ENCODE measurements at places on chromosomes 3 and 15.
A peak's percentile ranks its signal among the peaks of the same experiment; 100 is the strongest.

- no peak for DNase-seq
Observed at GRCh38 chr3:55639896-55640765, 153.0 kb upstream of the WNT5A start.

DNA sequence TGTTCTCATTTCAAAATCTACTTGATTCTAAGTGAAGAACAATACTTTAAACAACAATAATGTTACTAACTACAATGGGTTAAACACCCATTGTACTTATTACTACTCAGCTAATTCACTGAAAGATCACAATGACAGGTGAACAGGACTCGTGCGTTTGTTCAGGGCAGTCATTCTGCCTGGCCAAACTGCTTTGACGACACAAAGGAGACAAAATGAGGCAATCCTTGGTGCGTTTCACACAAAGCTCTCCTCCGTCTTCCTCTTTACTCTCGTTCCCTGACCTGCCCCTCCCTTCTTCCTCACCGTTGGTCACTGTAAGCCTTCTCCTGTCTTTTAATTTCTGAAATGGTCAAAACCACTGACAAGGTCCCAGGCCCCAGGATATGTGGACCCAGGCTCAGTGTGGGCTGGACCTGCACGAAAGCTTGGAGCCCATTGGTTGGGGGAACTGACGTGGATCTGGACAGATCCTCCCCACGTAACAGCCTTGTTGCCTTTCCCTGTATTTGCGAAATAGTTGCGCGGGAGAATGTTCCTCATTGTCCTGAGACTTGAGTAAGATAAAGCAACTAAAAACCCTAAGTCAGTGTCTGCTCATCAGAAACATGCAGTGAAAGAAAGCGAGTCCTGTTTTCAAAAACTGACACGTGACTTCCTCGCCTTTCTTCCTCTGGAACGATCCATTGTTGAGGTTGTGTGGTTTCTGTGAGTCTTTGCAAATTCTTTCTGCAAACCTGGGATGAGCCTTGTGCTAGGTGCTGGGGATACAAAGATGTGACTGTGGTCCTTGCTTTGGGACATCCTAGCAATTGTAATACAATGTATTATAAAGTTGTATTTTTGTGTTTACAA, 147.1 kb upstream of the RGMA start:
- no peak for DNase-seq

GRCh38 chr3:146970236-146970635, 365.1 kb upstream of the PLSCR5 start:
- DNase-seq: no peak

DNA sequence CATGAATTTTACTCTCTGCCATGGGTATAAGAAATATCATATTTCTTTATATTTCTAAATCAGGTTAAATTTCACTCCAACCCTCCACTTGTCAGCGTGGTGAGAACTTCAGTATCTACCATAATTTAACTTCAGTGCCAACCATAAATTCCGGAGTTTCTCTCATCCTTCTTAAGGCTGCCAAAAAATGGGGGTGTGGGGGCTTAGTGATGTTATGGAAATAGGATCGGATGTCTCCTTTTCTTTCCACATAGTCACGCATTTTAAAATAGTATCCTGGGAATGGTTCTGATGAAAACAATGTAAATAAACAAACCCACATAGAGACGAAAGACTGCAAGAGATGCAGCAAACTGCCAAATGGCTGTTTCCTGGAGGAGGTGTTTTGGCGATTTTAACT, 12.9 kb upstream of the FAM3D start:
- no peak for DNase-seq

- no peak for DNase-seq
Observed at GRCh38 chr15:71811752-71812735, 1.7 kb downstream of the NR2E3 start.

- no peak for DNase-seq
Observed at GRCh38 chr3:45991341-45991740, 4.3 kb downstream of the FYCO1 start.

DNA sequence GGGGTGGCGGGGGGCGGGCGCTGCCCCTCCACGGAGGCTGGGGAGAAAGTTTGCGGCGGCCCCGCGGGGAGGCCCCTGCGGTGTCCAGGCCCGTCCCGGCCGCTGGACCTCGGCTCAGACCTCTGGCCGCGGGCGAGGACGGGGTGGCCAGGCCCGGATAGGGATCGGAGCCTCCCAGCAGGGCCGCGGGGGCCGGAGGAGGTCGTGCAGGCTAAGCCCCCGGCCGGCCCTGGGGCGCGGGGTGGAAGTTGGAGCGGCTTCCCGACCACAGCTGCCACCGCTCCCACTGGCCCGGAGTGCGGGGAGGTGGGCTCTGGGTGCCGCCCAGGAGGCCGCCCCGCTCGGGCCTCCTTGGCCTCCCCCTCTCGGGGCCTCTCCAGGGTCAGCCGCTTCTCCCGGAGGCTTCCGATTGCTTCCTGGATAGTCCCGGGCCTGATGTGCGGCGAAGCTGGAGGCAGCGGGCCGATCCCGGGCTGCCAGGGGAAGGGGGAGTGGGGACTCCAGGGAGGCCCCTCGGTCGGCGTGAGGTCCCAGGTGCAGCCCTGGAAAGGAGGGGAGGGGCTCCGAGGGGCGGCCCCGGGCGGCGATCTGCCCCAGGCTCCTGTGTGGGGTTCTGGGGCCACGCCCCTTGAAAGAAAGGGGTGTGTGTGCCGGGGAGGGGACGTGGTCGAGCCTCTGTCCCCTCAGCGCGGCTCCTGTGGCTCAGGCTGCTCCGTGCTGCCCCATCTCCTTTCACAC, 907 bp downstream of the PLXNA1 start:
- no peak for DNase-seq

DNA sequence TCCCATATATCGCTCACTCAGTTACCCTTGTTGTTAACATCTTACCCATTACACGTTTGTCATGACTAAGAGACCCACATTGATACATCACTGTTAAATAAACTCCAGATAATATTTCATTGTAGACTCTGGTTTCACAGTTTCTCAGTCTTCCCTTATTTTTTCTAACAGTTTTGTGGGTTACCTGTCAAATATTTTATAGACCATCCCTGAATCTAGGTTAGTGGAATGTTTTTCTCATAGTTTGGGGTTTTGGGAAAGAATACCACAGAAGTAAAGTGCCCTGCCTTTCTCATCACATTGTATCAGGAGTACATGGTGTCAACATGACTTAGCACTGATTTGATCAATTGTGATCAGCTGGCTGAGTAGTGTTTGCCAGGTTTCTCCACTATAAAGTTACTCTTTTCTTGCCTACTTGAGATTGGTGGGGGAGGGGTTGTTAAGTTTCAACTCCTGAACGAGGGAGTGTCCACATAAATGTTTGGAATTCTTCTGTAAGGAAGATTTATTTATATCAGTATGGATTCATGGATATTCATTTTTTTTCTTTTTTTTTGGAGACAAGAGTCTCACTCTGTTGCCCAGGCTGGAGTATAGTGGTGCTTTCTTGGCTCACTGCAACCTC, 25.9 kb downstream of the RNF111 start:
- no peak for DNase-seq

GRCh38 chr3:53969086-53969485, 77.4 kb upstream of the SELENOK start:
- DNase-seq: no peak

GRCh38 chr3:132550579-132551305, 46.3 kb upstream of the ACKR4 start:
- no peak for DNase-seq

- no peak for DNase-seq
Observed at GRCh38 chr3:129530251-129530791, 1.9 kb downstream of the RHO start.

DNA sequence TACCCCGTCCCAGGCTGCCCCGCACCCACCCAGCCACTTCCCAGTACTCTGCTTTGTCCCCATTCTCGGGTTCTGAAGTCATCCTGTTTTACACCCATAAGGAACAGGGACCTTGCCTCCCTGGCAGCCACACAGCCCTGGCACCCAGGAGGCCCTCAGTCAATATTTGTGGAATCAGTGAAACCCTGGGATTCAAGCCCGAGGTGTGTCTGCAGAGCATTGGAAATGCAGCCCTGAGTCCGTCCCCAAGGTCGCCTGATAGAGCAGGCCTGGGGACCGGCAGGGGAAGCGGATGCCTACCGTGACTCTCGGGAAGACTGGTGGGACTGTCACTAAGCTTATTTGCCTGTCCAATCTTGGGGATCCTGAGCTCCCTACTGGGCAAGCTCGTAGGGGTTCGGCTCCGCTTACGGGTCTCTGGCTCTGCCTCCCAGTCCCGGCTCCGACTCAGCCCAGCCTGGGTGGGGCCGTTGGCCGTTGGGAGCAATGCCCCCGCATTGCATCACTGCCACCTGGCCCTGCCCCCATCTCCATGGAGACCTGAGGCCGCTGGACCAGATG, 64.4 kb upstream of the TAMM41 start:
- no peak for DNase-seq

GRCh38 chr15:44775953-44776352, 39.6 kb downstream of the TRIM69 start:
- DNase-seq: peak; percentile 4

All from NCI-H2227 treated with DMSO at 0.1 percent for 48 hours (cell line).